ENCODE measurements at places on chromosomes 12 and 14.

- DNase-seq = no peak
Measured at GRCh38 chr12:40691913-40692764, at the start of gene CNTN1. TSS of gene CNTN1 (plus strand) at chr12:40692439.

DNA sequence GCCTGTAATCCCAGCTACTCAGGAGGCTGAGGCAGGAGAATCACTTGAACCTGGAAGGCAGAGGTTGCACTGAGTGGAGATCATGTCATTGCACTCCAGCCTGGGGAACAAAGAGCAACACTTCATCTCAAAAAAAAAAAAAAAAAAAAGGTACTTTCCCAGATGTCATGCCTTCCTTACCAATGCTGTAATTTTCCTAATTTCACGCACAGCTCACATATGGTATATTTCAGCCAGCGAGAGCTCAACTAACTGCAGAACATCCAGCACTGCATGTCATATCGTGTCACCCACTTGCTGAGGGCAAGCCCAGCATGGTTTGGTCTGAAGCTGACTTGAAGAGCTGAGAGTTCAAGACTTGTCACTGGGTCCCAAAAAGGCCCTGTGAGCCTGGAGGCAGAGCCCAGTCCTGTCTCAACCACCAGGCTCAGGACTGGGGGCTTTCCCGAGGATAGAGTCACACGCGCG lies 29.0 kb downstream of the NFKBIA start:
- DNase-seq = no peak

DNA sequence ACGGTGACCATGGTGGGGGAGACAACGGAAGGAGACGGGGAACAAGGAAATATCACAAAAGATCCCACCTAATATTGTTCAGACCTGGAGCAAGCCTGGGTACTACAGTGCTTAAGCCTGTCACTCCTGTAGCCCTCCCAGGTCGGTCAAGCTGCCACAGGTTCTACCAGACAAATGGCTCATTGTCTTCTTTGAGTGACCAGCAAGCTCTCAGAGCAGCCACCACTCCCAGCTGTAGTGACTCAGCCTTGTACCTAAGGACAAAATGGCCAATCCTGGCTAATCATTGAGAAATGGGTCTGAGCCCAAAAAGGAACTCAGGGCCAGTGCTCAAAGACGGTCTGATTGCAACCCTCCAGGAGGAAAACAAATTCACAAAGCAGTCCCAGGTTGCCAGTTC lies 238.4 kb upstream of the NOS1 start:
- DNase-seq = no peak

DNA sequence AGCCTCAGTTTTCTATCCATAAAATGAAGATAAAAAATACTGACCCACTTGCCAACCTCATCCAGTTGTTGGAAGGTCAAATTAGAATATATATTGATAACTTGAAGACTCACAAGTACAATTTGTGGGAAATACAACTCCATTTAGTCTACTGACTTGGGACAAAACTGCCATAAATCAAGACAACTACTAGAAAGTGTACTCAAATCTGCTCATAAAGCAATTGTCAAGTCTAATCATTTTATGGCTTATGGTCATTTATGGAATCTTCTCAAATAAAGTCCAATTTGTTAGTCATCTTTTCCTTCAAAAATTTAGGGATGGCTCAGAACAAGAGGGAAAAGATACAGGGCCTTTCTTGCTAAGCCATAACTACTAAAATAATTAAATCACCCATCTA lies 7.0 kb downstream of the BTG1 start:
- DNase-seq = no peak

DNA sequence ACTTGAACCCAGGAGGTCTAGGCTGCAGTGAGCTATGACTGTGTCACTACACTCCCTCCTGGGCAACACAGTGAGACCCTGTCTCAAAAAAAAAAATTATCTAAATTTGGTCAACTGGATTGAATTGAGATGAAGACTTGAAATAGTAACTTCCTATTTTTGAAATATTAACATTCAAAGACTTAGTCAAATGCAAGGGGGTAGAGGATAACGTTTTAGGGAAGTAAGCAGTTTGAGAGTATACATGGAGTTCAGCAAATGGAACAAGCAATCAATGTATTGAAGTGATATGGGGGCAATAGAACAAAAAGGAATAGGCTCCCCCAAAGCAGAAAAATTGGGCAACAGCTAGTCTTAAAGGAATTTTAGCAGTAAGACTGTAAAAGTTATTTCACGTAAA lies 4.6 kb upstream of the MFAP5 start:
- no peak for DNase-seq

- DNase-seq = no peak
Measured at GRCh38 chr12:55619354-55620138, 17.1 kb upstream of the OR10P1 start.

GRCh38 chr12:49055978-49056754 lies 4.4 kb downstream of the KMT2D start:
- DNase-seq = no peak

- no peak for DNase-seq
Measured at GRCh38 chr14:68587931-68588330, 204.9 kb downstream of the ZFP36L1 start.

GRCh38 chr12:88472775-88473174 lies 107.5 kb downstream of the KITLG start:
- no peak for DNase-seq

- no peak for DNase-seq
Measured at GRCh38 chr12:13270817-13271216, 74.3 kb downstream of the EMP1 start.

DNA sequence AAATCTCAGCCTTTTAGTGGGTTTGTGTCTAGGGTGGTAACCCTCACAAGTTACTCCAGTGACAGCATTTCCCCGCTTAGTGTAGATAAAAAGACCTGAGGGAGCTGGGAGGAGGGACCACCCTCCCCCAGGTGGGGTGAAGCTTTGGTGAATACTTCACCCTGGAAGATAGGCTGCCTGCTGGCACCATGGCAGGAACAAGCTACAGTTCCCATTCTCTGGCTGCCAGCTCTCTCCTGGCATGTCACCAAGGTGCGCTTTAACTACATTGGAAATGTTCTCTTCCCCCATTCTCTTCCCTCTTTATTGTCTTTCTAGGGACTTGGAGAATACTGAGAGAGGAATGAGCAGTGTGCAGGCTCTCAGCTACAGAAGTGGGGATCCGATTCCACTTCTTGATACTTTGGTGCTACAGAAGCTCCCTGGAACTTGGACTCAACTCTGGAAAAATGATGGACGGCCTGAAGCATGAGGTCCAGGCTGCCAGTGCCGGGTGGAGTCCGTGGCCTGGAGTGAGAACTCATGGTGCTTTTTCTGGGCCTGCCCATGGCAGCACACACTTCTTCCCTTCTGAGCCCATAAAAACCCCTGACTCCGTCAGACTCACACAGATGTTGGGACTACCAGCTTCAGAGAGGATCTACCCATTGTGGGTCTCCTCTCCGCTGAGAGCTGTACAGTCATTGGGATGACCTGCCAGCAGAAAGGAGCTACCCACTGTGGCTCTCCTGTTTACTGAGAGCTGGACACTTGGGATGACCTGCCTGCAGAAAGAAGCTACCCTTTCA lies 198.0 kb downstream of the ADGRD1 start:
- no peak for DNase-seq

Measured in stimulated activated CD4-positive, alpha-beta T cell treated with anti-CD3 and anti-CD28 coated beads, Interleukin-1b, Interleukin-23, amount 100 ng/mL, for 1 hour (primary cell).